ENCODE measurements at places on chromosomes 5 and 9.

DNA sequence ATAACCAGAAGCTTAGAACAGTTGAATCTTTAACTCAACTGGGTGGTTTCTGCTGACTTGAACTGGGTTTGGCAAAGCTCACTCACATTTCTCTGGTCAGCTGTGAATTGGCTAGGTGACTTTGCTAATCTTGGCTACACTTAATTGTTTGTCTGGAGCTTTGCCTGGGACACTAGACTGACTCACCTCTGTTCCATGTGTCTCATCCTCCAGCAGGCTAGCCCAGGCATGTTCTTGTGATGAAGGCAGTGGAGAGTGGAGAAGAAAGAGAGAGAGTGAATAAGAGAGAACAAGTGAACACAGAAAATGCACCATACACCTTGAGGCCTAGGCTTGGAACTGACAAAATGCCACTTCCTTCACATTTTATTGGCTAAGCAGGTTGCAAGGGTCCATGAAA, 32.6 kb downstream of the SPATA31D1 start:
- peak; percentile 75 for DNase-seq

GRCh38 chr9:38278457-38278856, 114.0 kb upstream of the ALDH1B1 start:
- no peak for DNase-seq

GRCh38 chr9:21830589-21830988, 28.2 kb downstream of the MTAP start:
- no peak for DNase-seq

DNA sequence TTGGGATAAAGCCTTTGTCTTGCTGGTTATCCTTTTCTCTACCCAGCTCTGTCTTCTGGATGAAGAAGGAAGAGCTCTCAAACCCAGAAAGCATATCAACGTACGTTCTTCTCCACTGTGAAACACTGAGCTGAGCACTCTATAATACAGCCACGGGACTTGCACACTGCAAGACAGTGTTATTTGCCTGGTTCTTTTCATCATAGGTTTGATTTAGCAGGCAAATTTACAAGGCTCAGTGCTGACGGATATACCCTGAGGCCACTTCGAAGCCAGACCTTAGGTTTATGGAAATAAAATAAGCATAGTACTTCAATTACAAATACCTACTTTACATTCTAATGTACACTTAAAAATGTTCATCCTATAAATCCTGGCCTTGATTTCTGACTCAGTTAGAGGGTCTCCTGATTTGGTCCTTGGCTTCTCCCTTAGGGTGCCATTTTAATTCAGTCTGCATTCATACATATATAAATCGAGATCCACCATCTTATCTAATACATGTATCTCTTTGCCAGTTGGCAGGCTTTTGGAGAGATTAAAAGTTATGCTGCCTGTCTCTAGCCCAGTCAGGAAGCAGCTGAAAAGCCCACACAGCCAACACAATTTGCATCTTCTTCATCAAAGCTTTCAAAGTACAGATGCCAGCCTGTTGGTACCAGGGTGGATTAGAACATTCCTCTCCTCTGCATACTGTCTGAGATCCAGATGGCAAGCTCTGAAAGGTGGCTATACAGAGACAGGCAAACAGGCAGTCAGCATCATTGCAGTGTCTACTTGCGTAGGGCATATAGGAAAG, 194.4 kb downstream of the DEPDC1B start:
- no peak for DNase-seq

DNA sequence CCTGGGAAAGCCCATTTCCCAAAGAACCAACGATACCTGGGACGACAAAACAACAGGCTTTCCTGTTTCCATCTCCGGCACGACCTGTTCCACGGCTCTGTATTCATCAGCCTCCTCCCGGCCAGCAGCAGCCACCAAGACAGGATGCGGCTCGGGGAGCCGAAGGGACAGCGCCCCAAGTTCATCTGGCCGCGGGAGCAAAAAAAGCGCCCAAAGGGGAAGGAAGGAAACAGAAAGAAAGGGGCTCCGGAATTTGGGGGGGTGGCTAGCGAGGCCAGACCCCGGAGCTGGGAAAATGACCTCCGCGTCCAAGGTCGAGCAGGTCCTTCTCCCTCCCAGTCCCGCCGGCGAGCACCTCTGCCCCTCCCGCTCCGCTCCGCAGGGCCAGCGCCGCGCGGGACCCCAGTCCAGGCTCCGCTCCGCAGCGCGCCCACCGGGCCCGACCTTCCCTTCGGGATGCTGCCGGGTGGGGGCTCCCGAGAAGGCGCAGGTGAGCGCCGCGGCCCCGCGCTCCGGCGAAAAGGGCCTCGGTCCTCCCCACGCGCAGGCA, 608 bp downstream of the ELOVL7 start:
- peak; percentile 51 for DNase-seq

DNA sequence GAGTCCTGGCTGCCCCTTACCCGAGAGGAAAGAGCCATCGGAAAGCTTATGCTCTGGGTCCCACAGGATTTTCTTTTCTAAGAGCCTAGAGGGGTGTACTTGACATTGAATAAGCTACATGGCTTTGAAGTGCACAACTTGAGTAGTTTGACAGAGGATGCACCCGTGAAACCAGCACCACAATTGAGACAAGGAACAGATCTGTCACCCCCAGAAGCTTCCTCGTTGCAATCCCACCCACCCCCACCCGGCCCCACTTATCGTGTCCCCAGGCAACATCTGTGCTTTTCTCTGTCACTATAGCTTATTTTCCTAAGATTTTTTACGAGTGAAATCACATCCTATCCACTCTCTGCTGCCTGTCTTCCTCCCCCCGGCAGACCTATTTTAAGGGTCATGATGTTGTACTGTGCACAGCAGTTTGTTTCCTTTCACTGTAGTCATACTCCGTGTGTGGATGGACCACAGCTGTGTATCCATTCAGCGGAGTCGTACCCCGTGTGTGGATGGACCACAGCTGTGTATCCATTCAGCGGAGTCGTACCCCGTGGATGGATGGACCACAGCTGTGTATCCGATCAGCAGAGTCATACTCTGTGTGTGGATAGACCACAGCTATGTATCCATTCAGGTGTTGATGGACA, 8.8 kb upstream of the FCN2 start:
- no peak for DNase-seq

- no peak for DNase-seq
These were observed 1.9 kb upstream of the RIC1 start for GRCh38 chr9:5626727-5627634.

GRCh38 chr5:72163349-72163983, 56.2 kb downstream of the MAP1B start:
- no peak for DNase-seq

DNA sequence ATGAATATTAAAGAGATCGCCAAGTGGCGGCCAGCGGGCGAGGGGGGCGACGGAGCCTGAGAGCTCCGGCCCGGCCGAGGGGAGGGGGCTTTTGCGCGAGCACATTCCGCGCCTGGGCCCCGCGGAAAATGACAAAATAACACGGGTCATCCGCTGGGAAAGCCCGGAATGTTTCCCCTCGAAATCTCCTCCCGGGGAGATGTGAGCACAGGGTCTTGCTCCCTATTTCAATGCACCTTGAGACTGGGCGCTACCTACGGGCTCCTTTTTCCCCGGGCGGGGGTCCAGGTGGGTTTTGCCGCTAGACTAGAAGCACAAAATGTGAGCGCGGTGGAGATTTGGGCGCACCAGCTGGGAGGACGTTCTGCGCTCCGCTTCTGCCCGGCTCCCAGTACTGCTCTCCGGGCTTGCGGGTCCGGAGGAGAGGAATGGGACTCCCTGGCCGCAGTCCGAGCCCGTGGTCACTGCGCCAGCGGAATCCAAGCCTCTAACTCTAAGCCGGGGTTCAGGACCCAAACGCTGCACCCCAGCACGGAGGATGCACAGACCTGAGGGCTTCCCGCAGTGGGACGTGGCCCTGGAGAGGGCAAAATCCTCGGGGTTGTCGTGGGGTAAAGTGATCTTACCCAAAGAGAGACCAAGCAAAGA, 2.8 kb upstream of the PRDM12 start:
- DNase-seq, result no peak

- DNase-seq, result peak; percentile 41
These were observed 18.3 kb upstream of the IFNK start for GRCh38 chr9:27505744-27506161.

GRCh38 chr9:676780-677438, 164.6 kb upstream of the DMRT1 start:
- peak; percentile 27 for DNase-seq

- DNase-seq, result no peak
These were observed 26.7 kb upstream of the AOPEP start for GRCh38 chr9:94699715-94700373.
